ENCODE measurements at places on chromosomes 2 and 18.

DNA sequence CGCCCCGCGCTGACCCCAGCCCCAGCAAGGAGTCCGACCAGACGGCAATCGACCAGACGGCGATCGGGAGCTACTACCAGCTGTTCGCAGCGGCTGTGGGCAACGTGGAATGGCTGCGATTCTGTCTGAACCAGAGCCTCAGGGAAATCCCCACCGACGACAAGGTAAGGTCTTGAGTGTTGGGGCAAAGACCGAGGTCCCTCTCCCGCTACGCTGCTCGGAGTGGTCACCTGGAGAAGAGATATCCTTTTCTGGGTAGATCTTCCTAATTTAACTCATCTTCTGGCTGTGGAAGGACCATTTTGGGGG is 704 bp downstream of the ANKRD53 start:
- no peak for DNase-seq

DNA sequence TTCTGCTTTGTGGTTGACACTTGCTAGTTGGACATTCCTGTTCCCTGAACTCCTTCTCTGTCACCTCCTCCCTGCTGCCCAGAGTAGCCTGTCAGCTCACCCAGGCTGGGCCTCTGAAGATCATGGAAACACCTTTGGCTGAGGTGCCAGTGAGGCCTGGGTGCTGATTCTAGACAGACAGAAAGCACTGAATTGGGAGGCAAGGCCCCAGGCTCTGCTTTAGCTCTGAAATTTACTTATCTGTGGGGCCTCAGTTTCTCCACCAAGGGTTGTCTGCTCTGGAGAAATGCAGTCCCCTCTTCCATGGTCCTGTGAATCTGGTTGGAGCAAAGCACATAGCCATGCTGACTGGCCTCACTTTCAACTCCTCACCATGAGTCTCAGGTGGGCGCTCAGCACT is 104.6 kb upstream of the SIX3 start:
- no peak for DNase-seq

GRCh38 chr2:27324720-27325119 is 1.8 kb upstream of the MPV17 start:
- DNase-seq, result no peak

DNA sequence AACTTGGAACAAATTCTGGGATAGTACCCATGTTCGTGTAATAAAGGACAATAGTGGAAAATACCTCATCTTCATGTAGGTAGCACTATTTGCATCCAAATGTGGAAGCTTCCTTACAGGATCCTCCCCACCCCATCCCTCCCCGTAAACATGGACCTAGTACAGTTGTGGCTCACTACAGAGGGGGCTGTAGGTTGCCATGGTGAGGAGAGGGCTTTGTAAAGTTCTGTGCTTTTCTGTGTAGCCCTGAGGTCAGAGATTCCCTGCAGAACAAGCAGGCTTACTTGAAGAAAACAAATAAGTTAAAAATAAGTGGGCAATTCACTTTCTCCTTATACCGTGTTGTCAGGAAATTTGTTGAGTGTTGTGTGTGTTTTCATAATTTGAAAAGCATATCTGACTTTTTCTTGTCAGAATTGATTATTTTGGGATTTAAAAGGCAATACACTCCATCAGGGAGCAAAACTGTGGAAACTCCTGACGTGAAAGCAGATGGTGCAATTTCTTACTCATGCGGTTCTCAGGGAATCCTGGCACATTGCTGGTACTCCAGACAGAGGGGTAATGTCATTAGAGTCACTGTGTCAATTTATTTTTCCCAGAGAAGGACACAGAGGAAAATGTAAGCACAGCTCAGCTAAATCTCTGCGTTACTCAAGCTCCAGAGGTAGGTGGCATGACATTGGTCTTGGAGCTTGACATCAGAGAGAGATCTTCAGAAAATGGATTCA is 174.2 kb upstream of the LHCGR start:
- no peak for DNase-seq

GRCh38 chr2:95074663-95075439 is 46.8 kb downstream of the MRPS5 start:
- DNase-seq, result no peak

GRCh38 chr2:102046135-102046986 is 54.6 kb downstream of the IL1R2 start:
- DNase-seq, result no peak

All from suppressor macrophage (primary cell).